NCI-H774 (cell line): ENCODE measurements at places on chromosomes 16 and 17.

- no peak for DNase-seq
Observed at GRCh38 chr17:6677946-6678345, 26.4 kb downstream of the C17orf100 start.

DNA sequence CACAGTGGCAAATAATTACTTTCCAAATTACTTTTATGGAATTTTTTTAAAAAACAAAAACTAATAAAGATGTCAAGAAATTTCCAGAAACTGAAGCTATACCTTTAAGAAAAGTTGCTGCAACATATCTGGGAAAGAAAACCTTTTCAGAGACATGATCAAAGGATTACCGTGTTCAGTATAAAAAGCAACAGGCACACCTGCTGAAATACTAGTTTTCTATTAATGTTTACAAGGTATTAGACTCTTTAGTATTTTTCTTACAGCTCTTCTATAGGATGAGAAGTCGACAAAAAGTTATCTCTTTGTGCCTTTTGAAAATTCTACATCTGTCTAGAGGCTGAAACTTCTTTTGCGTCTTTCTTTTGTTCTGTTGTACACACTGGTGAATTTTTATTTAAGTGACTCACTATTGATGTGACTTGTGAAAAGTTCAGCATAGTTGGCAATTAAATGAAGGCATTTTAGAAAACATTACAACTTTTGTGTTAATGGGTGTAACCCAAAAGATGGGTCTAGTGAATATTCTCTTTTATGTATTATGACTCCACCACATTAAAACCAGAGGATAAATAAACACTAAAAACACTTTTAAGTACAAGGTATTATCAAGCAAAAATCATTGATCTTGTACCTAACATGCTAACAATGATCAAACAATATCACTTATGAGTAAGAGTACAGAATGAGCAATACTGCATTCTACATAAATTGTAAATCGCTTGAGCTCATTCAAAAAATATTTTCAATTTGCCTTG is 23.8 kb downstream of the NACA2 start:
- DNase-seq, result no peak

DNA sequence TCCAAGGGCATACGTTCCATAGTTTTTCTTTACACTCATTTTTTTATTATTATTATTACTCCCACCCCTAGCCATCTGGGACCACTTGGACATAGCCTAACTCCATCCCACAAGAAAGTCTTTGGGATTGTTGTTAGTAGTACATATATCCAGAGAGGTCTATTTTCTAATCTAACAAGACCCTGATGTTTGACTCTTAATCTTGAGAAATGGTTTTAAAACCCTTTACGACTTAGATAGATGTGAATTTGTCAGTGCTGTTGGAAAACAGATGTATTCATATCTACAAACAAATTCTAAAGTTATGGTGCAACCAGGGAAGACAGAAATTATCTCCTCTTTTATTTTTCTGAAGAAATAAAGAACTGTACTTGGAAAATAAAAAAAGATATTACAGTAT is 197.8 kb downstream of the CDH11 start:
- DNase-seq, result no peak

GRCh38 chr17:13939222-13939621 is 130.1 kb upstream of the COX10 start:
- no peak for DNase-seq

GRCh38 chr16:4852221-4852872 is 5.1 kb downstream of the UBN1 start:
- no peak for DNase-seq

DNA sequence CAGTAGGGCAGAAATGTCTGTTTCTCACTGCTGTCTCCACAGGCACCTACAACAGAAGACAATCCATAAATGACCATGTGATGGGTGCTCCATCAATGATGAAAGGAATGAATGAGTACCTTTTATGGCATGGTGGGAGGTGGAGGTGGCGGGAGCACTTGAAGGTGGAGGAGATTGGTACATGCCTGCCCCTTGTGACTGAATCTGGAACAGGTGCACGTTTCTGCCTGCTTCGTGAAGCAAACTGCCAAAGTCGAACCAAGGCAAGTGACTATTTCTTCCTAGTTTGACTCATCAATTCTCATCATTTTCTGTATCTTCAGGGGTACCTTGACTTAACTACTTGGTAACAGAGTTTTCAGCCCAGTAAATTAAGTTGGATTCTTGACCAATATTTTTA is 25.4 kb downstream of the CDRT15 start:
- no peak for DNase-seq

DNA sequence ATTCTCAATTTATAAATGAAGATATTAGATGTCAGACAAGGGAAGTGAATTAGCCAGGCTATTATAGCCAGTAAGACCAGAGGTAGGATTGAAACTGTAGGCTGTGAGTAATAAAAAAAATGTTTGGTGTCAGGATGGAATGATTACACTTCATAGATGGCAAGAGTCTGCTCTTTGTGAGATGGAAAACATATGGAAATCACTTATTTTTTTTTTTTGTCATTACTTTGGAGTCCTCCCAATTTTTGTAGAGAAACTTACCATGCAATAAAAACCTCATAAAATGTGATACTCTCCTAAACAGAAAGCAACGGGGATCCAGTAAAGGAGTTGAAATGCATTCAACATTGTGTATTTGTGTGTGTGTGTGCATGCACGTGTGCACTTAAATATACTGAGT is 532.7 kb upstream of the CDH8 start:
- DNase-seq, result no peak
